ENCODE measurements at places on chromosomes 16 and 17.

DNA sequence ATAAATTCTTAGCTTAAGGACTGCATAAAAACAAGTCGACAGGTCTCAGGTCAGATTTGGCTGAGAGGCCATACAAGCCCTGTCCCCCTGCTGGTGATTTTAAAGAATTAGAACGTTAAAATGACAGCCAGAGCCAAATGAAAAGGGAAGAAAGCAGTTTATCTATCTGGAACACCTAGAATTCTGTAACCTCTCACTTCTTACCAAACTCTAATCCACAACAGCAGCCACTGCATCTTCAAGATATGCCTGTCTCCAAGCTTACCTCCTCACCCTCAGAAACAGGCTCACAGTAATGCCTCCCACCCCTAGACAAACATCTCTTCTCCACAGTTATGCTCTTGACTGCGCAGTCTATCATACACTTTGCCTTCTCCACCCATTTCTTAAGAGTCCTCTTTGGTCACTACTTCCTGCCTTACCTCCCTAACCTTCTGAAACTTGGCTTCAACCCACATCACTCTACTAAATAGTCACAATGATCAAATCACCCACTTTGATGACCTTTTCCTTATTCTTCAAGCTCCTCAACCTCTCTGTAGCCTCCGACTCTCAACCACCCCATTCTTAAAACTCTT is 14.2 kb downstream of the ANKFY1 start:
- no peak for DNase-seq

DNA sequence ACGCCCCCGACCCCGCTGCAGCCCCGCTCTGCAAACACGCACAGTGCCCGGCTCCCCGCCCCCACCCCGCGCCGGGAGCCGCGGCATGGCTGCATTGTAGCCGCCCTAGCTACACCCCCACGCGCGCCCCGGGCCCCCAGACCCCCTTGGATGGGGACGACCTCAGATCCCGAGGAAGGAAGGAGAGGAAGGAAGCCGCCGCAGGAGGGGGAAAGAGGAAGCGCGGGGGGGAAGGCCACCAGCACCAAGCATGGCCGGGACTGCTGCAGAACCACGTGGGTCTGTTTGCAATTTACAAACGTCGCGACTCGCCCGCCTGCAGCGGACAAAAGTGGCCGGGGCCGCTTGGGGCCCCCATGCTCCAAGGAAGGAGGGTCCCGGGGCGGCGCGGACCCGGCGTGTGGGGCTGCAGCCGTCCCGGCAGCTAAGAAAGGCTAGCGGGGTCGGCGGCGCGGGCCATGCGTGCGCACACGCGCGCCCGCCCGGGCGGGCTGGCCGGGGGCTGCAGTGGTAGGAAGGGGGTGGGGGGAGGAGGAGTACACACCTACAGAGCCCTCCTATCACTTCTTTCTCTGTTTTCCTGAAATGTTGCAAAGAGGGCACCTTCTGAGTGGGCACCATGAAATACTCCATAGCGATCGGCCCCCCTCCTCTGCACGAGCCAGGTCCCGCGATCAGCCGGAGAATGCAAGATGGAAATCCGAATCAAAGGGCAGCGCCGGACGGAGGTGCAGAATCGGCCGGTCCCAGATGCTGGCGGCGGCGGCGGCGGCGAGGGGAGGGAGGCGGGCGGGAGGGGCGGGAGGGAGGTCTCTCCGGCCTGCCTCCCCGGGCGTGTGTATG is 488 bp downstream of the TFAP4 start:
- no peak for DNase-seq

DNA sequence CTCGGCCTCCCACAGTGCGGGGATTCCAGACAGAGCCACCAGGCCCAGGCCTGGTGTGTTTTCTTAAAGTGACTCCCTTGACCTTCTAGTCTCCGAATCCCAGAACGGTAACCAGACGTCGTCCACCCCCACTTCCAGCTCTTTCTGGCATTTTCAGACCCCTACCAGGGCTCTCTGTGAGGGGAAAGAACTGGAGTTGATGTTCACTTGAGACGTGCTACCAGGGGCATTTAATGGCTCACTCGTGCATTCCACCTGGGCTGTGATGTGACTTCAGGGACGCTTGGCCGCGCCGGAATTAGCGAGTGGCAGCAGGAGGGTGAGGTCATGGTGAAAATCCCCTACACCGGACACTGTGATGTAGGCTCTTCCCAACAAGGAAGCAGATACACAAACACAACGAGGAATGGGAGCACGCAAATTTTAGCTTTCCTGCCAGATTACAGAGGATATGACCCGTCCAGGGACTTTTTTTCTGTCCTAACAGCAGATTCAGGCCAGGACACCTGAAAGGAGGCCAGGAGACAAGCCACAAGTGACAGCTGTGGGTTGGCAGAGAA is 1.1 kb upstream of the GNA13 start:
- no peak for DNase-seq

GRCh38 chr17:4959261-4959965 is 8.2 kb downstream of the SPAG7 start:
- no peak for DNase-seq

Measured in NCI-H1105 (cell line).